ENCODE measurements at places on chromosomes 6 and 20. TPM values are rescaled to one million over a fixed set of nuclear protein-coding genes. Genes with fewer than 3 reads are reported as not detected.

DNA sequence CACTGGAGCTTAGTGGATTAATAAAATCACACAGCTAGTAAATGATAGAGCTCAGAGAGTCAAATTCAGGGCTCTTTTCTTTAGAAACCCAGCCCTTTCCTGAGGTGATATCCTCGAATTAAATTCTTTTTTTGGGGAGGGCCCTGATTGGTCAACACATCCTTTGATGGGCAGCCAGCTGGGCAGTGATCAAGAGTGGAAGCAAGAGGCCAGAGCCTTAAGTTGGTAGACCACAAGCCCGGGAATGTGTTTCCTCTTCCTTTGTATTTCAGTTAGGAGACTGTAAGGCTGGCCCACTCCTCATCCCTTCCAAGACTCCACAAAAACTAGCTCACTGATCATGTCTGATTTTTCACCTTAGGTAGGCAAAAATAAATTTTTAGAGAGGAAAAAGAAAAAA lies 640.5 kb downstream of the DHX35 start:
- DNase-seq: no peak

- DNase-seq: no peak
Measured at GRCh38 chr6:142966294-142966693, 21.3 kb upstream of the HIVEP2 start.

DNA sequence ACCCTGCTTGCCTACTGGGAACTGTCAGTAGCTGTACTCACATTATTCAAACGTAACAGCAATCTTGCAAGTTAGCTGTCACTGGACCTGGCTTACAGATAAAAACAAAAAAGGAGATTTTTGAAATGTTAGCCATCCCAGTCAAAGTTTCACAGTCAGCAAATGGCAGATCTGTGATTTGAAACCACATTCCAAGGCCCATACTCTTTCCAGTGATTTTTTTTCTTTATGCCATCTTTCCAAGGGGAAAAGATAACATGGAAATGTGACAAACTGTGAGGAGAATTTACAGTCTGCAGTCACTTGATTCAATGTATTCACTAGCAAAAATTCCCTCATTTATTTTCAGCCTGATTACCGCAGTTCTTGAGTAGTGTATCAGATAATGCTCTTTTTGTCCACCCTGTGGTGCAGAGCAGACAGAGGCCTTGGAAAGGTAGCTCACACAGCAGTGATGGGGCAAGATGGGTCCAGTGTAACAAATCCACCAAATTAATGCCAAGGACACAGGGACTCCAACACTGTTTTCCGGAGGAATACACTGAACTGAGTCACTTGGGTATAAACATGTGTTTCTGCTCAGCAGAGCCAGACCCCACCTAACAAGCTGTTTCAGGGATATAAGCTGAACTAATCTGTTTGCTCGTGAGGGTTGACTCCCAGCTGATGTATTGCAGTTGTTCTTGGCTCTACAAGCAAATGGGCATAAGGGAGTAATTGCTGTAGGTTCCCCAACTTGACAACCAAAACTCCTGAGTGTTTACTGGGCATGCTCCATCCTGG lies 49.9 kb upstream of the ADGRF1 start:
- no peak for DNase-seq

EDN3 gene
- total RNA-seq: not detected

GRCh38 chr6:169112483-169113320 lies 140.9 kb downstream of the THBS2 start:
- DNase-seq: no peak

GRCh38 chr6:165676435-165677068 lies 13.5 kb upstream of the PDE10A start:
- peak; percentile 77 for DNase-seq
